Naive thymus-derived CD8-positive, alpha-beta T cell (primary cell): ENCODE measurements at places on chromosomes 13 and 19. TPM values are rescaled to one million over a fixed set of nuclear protein-coding genes. Genes with fewer than 3 reads are reported as not detected.

ZNF563 gene
- total RNA-seq: 18.6 TPM

FCER2 gene
- total RNA-seq: 1.7 TPM

GATAD2A gene
- total RNA-seq: 107 TPM

GRCh38 chr19:38488096-38488495, 54.6 kb downstream of the RYR1 start:
- peaks cover 4% of the 10 kb centered on the region for H3K36me3 ChIP-seq
- no peak overlapping the region for H3K27ac ChIP-seq
- H3K27me3 ChIP-seq: peaks cover 46% of the 10 kb centered on the region
- no peak for DNase-seq
- H3K4me1 ChIP-seq: peaks cover 4% of the 10 kb centered on the region

- peak overlapping the region; percentile 84 for H3K4me3 ChIP-seq
- DNase-seq: peak; percentile 37
- no peak overlapping the region for H3K27ac ChIP-seq
- H3K27me3 ChIP-seq: peaks cover 45% of the 10 kb centered on the region
- H3K4me1 ChIP-seq: peaks cover 45% of the 10 kb centered on the region
Measured at GRCh38 chr19:18789883-18790565, 1.1 kb downstream of the COMP start.

CDC42EP5 gene
- not detected for total RNA-seq

ZNF132 gene
- 10.0 TPM for total RNA-seq

- DNase-seq: no peak
- peaks cover 2% of the 10 kb centered on the region for H3K4me1 ChIP-seq
- H3K27me3 ChIP-seq: no peaks in the 10 kb centered on the region
- H3K4me3 ChIP-seq: no peak overlapping the region
Measured at GRCh38 chr19:46812977-46813838, 24.8 kb upstream of the SLC1A5 start.

DNA sequence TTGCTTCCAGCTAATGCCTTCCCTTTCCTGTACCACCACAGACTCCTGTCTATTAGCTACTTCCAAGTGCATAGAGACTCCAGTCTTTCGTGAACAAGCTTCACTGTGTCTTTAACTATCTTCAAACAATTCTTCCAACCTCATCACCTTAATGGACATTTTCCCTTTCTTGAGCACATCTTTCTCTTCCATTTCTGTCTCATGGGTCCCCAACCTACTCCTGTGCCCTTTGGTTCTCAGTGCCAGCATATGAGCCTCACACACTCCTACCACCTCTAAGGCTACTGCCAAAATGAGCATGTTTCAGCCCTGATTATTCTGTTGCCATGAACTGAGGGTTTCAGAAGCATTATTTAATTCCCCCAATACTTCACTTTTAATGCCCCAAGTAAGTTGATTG, 360.3 kb downstream of the GPC5 start:
- no peaks in the 10 kb centered on the region for H3K36me3 ChIP-seq
- H3K27ac ChIP-seq: no peak overlapping the region
- H3K27me3 ChIP-seq: no peaks in the 10 kb centered on the region
- H3K4me1 ChIP-seq: no peaks in the 10 kb centered on the region
- no peak overlapping the region for H3K4me3 ChIP-seq

- DNase-seq: no peak
- no peaks in the 10 kb centered on the region for H3K36me3 ChIP-seq
- peaks cover 2% of the 10 kb centered on the region for H3K4me1 ChIP-seq
- no peak overlapping the region for H3K4me3 ChIP-seq
- H3K27me3 ChIP-seq: peaks cover 19% of the 10 kb centered on the region
Measured at GRCh38 chr19:31175564-31176348, 173.5 kb downstream of the TSHZ3 start.

DNA sequence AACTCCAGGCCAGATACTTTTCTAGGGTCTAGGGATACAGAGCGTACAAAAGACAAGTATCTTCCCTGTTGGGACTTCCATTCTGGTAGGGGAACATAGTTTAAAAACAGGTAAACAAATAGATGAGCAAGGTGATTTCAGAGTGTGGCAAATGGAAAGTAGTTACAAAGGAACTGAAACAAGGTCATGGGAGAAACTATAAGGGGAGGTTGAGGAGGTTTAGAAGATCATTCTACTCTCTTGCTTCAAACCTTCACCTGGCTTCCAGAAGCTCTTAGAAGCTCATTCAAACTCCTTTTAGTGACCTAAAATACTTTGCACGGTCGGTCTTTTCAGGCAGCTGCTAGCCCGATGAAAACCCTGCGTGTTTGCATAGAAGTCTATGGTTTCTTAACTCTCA, 9.1 kb downstream of the FFAR2 start:
- no peaks in the 10 kb centered on the region for H3K36me3 ChIP-seq
- H3K27ac ChIP-seq: peak overlapping the region; percentile 10
- H3K4me3 ChIP-seq: no peak overlapping the region
- DNase-seq: no peak

DNA sequence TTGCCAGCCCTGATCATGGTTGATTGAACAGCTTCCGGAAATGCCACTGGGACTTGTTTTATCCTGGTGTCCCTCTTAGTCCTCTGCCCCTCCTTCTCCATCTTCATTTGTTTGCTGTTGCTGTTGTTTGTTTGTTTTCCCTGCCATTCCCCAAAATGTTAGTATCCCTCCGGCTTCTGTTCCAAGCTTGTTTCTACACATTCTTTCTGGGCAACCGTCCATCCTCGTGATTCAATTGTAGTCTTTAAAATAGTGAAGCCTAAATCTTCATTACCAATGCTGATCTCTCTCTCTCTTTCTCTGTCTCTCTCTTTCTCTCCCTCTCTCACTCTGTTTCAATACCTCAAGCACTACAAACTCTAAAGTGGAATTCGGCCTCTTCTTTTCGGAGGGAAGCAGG, 649.3 kb upstream of the ARGLU1 start:
- no peaks in the 10 kb centered on the region for H3K4me1 ChIP-seq
- no peak for DNase-seq
- H3K4me3 ChIP-seq: no peak overlapping the region
- no peaks in the 10 kb centered on the region for H3K27me3 ChIP-seq
- no peak overlapping the region for H3K27ac ChIP-seq

- H3K27ac ChIP-seq: no peak overlapping the region
- peak overlapping the region; percentile 78 for H3K4me3 ChIP-seq
- no peaks in the 10 kb centered on the region for H3K36me3 ChIP-seq
- peaks cover 50% of the 10 kb centered on the region for H3K27me3 ChIP-seq
Measured at GRCh38 chr19:35510626-35510964, 2.9 kb downstream of the DMKN start.

DNA sequence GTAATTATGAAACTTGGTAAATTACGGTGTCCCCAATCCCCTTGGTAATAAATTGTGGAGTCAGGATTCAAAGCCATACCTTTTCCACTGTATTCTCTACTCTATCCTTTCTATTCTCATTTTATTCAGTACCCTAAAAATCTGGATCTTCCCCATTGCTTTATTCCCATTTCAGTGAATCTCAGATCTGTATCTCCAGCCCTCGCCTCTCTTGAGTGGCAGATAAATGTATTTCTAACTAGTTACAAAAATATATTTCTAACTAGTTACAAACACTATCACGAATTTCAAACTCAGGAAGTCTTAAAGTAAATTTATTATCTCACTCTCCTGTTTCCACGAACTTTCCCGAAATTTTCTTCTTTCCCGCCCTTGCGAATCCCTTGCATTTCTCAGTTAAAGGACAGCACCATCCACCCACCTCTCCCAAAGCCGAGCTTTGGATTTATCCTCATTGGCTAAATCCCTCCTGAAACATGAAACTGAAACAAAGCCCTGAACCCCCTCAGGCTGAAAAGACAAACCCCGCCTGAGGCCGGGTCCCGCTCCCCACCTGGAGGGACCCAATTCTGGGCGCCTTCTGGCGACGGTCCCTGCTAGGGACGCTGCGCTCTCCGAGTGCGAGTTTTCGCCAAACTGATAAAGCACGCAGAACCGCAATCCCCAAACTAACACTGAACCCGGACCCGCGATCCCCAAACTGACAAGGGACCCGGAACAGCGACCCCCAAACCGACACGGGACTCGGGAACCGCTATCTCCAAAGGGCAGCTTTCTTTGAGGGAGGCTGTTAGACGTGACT, 164.3 kb upstream of the PABPC3 start:
- H3K27me3 ChIP-seq: peaks cover 48% of the 10 kb centered on the region
- DNase-seq: no peak
- no peak overlapping the region for H3K4me3 ChIP-seq
- H3K27ac ChIP-seq: no peak overlapping the region
- H3K4me1 ChIP-seq: no peaks in the 10 kb centered on the region
- peaks cover 6% of the 10 kb centered on the region for H3K36me3 ChIP-seq

GRCh38 chr13:106536244-106537034, 977 bp upstream of the EFNB2 start:
- peaks cover 18% of the 10 kb centered on the region for H3K4me1 ChIP-seq
- H3K27me3 ChIP-seq: peaks cover 27% of the 10 kb centered on the region
- peak overlapping the region; percentile 95 for H3K4me3 ChIP-seq
- H3K27ac ChIP-seq: peak overlapping the region; percentile 53
- DNase-seq: peak; percentile 67

DNA sequence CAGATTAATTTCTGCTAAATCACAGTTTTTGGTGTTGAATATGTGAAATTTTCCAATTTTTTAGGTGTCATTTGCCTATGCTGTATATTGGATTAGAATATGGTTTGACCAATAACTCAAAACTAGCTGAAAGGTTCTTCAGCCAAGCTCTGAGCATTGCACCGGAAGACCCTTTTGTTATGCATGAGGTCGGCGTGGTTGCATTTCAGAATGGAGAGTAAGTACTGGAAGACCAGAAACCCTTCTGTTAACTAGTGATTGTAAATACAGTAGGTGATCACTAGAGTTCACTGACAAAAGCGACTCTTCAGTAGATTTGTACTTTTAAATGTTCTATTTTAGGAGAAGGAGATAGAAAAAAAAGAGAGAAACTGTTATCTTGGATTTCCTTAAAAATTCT, 22.3 kb downstream of the CDC16 start:
- H3K27me3 ChIP-seq: no peaks in the 10 kb centered on the region
- DNase-seq: no peak
- no peak overlapping the region for H3K4me3 ChIP-seq
- peaks cover 17% of the 10 kb centered on the region for H3K4me1 ChIP-seq
- peaks cover 14% of the 10 kb centered on the region for H3K36me3 ChIP-seq
- H3K27ac ChIP-seq: no peak overlapping the region

DNA sequence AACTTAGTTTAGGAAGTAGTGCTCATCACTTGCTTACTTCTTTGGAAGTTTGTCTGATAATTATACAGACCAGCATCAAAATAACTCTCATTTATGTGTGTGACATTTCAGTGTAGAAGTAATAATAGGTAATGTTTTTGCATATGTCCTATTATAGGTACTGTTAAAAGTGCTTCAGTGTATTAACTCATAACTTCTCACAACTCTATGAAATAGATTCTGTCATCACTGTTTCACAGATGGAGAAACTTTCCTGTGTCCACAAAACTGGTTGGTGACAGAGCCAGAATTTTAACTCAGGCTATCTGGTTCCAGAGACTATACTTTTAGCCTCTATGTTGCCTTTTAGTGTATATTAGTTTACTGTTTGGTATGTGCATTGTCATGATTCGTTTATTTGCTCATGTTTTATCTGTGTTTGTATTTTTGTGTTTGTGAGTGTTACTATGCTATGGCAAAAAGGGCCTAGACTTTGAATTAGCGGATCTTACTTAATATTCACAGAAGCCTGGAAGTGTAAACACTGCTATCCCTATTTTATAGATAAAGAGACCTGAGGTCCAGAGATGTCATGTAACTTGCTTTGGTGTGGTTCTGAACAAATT, 12.7 kb downstream of the LPAR6 start:
- H3K4me3 ChIP-seq: no peak overlapping the region

DNA sequence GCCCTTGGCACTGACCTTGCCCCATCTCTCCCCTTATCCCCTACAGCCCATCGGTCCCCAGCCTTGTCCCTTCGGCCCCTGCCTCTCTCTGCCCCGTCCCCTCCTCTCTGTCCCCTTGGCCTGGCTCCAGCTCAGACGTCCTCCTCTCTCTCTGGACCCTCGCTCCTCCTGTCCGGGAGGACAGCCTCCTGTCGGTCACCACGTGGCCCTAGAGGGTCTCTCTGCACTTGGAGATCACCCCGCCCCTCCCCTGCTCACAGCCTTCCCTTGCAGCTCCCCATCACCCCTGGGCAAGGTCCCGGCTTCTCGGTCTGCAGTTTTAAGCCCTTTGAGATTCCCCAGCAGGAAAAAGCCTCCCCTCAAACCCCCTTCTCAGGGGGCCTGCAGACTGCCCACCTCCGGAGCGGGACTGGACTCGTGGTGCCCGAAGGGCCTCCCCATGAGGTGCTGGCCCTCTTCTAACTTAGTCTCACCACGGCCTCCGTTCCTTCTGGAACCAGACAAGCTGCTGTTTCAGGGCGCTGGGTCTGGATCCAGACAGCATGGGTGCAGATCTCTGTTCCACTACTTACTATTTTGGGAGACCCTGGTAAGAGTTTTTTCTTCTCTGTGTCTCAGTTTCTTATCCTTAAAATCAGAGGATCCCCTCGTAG, 3.3 kb upstream of the KLK15 start:
- DNase-seq: no peak
- peaks cover 67% of the 10 kb centered on the region for H3K27me3 ChIP-seq
- H3K4me3 ChIP-seq: peak overlapping the region; percentile 86
- H3K27ac ChIP-seq: no peak overlapping the region
- no peaks in the 10 kb centered on the region for H3K36me3 ChIP-seq

DNA sequence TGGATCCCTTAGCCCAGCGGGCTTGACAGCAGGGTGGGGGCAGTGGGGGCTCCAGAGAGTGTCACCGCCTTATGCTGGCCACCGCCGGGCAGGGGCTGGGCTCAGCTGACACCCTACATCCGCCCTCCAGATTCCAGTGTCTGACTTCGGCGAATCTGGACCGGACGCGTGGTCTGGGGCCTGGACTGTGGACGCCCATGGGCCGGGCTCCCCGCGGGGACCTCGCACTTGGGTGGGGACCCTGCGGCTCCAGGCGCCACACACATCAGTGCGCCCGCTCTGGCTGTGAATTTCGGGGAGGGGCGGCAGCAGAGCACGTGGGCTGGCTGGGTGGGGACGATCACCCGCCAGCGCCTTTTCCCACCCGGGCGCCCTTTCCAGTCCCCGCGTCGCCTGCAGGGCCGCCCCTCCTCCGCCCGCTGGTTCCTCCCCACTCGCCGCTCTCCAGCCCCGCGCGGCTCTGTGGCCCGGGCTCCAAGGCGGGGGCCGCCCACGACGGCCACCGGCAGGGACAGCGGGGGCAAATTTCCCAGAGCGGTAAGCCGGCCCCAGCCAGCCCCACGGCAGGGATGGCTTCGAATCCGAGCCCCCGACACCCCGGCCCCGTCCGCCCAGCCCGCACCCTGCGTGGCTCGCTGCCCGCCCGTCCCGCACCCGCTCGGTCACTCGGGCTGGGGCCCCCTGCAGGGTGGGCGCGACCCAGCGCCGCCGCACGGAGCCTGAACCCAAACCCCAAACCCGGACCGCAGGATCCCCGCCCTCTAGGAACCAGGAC, 23.3 kb upstream of the ZNF99 start:
- H3K27me3 ChIP-seq: peaks cover 9% of the 10 kb centered on the region

LILRA1 gene
- total RNA-seq: not detected
